Stimulated activated CD8-positive, alpha-beta memory T cell treated with anti-CD3 and anti-CD28 coated beads, Interleukin-7, amount 100 ng/mL, for 48 hours (primary cell): ENCODE measurements at places on chromosomes 3 and 15.

GRCh38 chr3:172846103-172846561 lies 95.6 kb downstream of the ECT2 start:
- DNase-seq = no peak

DNA sequence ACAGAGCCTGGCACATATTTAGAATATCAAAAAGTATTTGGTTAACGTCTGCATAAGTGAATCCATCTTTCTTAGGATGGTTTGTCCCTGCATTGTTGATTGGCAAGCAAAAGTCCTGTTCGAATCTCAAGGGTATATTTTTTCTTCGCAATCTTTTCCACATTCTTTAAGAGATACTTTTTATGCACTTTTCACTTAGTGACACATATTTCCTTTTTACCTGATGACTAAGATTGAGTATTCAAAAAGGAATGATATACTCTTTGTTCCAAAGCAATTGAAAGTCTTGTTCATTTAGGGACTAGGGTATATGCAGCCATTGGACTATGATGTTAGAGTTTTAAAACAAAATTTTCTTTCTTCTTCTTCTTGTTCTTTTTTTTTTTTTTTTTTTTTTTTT lies 349.9 kb downstream of the NLGN1 start:
- no peak for DNase-seq

- no peak for DNase-seq
Measured at GRCh38 chr3:138513090-138513843, 78.9 kb downstream of the ESYT3 start.

DNA sequence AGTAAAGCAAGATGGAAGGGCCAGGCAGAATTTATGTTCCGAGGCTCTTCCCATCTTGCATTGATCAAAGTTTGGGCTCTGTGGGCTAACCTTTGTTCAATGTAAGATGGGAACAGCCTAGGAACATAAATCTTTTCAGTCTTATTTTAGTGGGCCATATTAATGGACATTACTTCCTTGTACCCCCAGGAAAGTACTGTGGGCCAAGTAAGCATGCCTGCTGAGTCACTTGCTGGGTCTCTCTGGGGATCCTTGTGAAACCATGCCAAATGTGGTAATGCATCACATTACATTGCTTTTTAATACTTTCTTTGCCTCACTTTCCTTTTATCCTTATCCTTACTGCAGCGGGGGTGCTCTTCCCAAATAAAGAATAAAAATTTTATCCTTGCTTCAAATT lies 349.5 kb upstream of the POU1F1 start:
- DNase-seq = no peak

DNA sequence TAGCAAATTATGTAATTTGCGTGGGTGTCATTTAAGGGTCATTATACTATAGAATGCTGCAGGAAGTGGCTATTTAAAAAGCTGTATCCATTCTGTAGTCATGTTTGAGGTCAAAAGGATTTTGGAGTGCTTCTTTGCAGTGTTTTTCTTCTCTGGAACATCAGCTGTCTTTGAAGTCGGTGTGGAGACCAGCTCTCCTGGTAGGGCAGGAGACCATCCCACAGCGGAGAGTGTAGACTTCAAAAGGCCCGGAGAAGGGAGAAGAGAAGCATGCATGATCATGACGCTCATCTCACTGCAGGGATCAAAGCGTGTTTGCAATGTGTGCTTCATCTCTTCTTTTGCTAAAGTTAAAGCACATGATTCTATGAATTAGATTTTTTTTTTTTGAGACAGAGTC lies 19.9 kb downstream of the PXK start:
- no peak for DNase-seq

GRCh38 chr3:138227650-138228049 lies 40.5 kb downstream of the ARMC8 start:
- no peak for DNase-seq

DNA sequence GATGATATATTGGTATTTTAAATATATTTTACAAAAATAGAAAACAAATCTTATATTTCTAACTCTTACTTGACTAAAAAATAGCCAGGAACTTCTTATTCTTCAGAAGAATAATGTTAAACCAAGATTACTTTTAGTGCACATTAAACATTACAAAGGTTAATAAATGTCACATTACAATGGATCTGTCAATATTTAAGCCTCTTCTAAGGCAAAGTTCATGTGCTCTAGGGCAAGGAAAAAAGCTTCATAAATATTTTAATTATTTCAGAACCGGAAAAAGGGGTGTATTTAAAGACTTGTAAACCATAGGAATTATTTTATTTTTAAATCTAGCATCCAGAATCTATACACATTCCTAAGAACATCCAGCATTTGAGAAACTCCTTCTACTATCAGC lies 166.9 kb upstream of the ROBO2 start:
- DNase-seq = no peak

GRCh38 chr3:126957776-126958637 lies 24.9 kb upstream of the PLXNA1 start:
- no peak for DNase-seq

- DNase-seq = no peak
Measured at GRCh38 chr3:120052677-120053076, 41.6 kb downstream of the GSK3B start.

DNA sequence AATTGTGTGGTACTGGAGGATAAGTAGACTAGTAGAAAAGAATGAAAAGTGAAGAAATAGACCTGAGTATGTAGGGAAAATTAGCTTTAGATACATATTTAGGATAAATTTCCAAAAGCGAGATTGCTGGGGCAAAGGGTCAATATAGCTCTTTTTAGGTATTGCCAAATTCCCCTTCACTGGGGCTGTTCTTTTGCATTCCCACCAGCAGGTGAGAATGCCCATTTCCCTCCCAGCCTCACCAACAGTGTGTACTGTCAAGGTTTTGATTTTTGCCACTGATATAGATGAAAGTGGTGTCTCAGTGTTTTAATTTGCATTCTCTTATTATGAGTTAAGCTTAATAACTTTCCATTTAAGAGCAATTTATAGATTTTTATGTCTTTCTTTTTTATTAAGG lies 35.7 kb upstream of the BHLHE40 start:
- DNase-seq = no peak

- no peak for DNase-seq
Measured at GRCh38 chr3:72903004-72903403, 15.2 kb downstream of the GXYLT2 start.

DNA sequence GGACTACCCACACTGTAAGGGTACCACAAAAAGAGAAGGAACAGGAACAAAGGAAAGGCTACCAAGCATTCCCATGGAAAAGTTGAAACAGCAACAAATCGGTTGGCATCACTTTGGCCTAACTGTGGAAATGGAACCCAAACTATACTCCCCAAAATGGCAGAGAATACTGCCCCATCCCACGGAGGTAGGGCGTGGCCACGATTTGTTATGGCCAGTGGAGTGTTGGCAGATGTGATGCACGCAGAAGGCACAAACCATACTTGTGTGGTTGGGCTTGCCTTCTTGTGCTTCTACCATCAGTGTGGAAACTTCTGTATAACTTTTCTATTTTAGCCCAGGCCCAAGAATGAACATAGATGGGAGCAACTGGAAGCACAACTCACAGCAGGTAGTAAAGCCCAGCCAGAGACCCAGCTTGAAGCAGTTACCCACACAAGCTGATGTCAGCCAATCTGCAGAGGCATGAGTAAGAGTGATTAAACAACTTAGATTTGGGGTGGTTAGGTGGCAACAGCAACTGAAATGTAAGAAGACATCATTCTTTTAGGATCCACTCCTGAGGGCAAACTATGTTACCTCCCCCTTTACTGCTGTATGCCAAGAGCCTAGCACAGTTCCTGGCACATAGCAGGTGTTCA lies 64.1 kb downstream of the BTD start:
- DNase-seq = no peak
